CD14-positive monocyte (primary cell): ENCODE measurements at places on chromosomes 4 and X.
A peak's percentile ranks its signal among the peaks of the same experiment; 100 is the strongest.

DNA sequence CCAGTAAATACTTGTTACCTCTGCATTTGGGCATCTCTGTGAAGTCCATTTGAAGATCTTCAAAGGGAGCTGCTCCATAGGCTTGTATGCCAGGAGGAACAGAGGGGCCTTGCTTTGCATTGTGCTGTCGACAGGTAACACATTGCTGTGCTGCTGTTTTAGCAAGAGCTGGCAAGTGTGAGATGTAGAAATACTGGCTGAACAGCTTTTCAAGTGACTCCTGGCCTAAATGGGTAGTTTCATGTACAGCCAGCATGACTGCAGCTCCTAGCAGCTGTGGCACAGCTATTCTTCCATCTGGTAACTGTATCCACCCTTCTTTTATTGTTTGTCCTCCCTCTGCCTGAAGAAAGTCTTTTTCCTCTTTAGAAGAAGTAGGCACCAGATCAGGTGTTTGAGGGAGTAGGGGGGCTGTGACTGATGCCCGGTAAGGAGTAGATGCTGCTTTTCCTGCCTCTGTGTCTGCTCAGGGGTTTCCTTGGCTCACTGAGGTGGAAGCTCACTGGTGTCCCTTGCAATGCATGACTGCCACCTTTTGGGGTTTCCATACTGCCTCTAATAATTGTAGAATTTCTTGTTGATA, 965.3 kb downstream of the CCSER1 start:
- no peak for DNase-seq

DNA sequence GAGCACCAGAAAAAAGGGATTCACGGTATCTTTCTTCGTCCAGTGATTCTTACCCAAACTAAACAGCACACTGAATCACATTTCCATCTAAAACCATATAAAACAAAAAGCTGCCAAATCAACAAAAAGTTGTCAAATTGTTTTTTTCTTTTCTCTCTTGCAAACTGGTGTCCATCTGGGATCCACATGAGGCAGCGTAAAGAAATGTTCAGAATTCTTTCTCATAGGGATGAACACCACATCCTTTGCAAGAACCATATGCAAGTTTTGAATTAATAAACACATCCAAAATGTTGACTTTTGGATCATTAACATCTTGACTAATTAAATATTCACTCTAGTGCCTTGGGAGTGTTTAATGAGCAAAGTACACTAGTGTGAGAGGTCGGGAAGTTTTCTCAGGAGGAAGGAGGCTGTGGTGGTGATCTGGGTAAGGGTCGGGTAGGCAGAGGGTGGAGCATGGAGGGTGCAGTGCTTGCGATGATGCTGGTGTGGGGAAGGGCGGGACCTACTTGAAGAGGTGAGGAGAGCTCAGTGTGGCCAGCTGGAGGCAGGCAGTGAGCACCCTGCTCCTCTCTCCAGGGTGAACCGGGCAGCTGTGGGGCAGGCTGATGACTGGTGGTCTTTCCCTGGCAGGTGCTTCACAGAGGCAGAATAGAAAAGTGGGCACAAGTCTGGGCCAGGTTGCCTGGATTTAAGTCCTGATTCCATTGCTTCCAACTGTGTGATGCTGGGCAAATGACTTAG, 72.8 kb downstream of the NSUN7 start:
- DNase-seq: no peak

- DNase-seq: no peak
These were observed 61.7 kb upstream of the ADGRG2 start for GRCh38 chrX:19183761-19184477.

GRCh38 chr4:184873054-184873453, 47.3 kb upstream of the ACSL1 start:
- no peak for DNase-seq

DNA sequence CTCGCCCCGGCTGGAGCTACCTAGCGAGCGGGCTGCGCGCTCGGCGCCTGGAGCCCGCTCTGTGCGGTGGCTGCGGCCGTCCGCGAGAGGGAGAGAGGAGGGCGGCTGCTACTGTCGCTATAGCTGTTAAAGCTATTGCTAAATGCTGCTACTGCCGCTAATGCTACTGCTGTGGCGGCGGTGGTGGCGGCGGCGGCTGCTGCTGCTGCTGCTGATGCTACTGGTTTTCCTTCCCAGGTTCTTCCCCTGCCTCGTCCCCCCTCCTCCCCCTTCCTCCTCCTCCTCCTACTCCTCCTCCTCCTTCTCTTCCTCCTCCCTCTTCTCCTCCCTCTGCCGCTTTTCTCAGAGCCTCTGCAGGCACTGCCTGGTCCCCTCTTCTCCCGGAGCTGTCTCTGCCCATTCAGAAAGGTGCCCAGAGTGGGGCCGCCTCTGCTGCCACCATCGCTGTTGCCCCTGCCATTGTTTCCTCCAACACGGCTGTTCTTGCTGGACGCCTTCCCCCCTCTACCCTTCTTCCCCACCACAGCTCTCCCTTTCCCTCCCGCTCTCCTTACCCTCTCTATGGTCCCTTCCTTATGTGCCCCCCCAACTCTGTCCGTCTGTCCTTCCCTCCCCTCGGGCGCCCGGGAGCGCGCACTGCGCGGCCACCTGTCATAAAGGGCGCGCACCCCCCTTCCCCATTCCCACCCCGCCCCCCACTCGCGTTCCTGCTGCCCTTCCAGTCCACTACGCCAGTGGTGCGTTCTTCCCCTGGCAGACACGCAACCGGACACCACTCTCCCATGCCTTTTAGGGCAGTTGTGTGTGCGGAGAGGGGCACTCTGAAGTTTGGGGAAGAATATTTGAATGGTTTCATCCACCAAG, at the start of gene NEXMIF:
Gene NEXMIF (minus strand): TSS at position 228 of the 864 bp plus-strand sequence.
- DNase-seq: no peak

- DNase-seq: no peak
These were observed 77.9 kb downstream of the EFHC2 start for GRCh38 chrX:44265559-44265958.

DNA sequence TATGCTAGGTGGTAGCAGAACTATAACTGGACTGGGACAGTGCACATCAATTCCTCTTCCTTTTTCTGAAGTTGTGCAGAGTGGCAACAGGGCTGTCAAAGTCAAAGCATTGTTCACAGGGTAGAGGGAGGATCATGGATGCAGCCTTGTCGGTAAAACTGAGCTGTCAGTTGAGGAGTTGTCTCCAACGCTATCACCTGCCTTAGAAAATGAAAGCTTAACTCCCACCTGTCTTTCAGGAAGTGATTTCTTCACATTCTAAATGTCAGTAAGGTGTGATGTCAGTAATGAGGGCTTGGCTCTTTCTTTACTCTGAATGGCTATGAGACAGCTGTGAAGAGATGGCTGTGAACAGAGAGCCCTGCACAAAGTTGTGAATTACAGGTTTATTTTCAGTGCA, 66.4 kb upstream of the BANK1 start:
- DNase-seq: no peak

DNA sequence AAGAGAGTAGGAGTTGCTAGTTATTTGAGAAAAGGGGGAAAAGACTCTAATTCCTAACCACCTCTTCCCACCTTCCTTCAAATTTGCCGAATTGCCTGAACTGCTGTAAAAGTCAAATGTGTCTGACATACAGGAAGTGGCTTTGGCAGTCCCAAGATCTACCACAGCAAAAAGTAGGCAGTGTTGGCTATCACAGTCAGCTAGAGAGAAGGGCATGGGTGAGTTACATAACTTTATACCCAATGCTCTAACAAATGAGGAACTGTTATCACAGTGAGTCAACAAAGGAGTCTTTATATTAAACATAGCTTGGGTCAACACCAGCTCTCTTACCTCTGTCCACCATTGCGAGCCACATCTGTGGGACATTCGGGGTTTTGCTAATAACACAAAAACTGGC, 2.4 kb upstream of the MBNL3 start:
- peak; percentile 86 for DNase-seq

GRCh38 chrX:80312448-80312847, 107.8 kb upstream of the TENT5D start:
- no peak for DNase-seq

- no peak for DNase-seq
These were observed 15.3 kb upstream of the PRR27 start for GRCh38 chr4:70138751-70139150.

GRCh38 chr4:64713256-64713840, 304.1 kb upstream of the TECRL start:
- peak; percentile 0 for DNase-seq

GRCh38 chrX:30589146-30589888, 11.8 kb upstream of the TASL start:
- DNase-seq: no peak

- DNase-seq: no peak
These were observed 498.2 kb downstream of the KCNIP4 start for GRCh38 chr4:21450331-21450730.
